ENCODE measurements at places on chromosomes 4 and X. TPM values are rescaled to one million over a fixed set of nuclear protein-coding genes. Genes with fewer than 3 reads are reported as not detected.

GRCh38 chr4:150974252-150974640 lies 40.8 kb downstream of the LRBA start:
- DNase-seq = no peak

The CYTL1 gene
- not detected for total RNA-seq

The BMP3 gene
- total RNA-seq = not detected

DNA sequence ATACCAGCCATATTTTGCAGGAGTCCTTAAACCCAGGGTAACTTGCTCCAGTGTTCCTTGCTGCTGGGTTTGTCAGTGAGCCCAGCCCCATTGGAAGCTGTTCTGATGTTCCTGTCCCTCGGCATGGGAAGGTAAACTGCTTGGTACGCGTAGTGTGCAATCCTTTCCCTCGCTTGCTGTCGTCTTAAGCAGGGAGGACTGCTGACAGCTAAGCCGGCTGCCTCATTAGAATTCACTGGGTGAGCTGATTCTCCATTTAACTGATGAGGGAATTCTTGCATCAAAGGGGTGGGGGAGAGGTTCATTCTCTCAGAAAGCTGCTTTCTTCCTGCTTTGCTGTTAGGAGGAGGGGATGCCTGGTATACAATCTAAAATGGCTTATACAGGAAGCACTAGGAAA lies 164.6 kb downstream of the MID1IP1 start:
- no peak for DNase-seq

The INPP4B gene
- total RNA-seq = 83.1 TPM

Data from cardiac septum (tissue), 1 donor.